ENCODE measurements at places on chromosomes 16 and 17.

DNA sequence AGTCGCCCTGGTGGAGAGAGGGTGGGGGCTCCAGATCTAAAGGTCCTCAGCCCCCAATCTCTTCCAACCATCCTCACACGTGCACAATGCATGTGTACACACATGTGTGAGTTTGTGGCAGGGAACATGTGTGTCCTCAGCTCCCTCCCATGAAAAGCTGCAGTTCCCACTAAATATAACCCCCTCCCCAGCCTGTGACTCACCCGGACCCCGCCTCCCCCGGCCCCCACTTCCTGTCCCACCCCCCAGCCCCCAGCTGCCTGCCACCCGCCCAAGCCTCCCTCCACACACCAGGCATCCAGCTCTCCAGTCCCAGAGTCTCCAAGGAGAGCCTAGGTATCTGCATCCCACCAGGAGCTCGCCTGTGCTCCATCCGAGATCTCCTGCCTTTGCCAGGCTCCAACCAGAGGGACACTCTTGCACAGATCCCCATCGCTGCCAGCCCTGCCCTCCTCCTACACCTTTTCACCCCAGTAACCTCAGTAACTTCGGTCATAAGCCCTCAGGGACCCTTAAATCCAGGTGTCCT, 3.9 kb downstream of the DLG4 start:
- no peak for DNase-seq

GRCh38 chr17:57315061-57316015, 59.0 kb downstream of the MSI2 start:
- no peak for DNase-seq

- peak; percentile 83 for DNase-seq
Observed at GRCh38 chr17:8222630-8223355, 12.4 kb upstream of the AURKB start.

GRCh38 chr17:13158494-13159240, 140.8 kb upstream of the ELAC2 start:
- no peak for DNase-seq

DNA sequence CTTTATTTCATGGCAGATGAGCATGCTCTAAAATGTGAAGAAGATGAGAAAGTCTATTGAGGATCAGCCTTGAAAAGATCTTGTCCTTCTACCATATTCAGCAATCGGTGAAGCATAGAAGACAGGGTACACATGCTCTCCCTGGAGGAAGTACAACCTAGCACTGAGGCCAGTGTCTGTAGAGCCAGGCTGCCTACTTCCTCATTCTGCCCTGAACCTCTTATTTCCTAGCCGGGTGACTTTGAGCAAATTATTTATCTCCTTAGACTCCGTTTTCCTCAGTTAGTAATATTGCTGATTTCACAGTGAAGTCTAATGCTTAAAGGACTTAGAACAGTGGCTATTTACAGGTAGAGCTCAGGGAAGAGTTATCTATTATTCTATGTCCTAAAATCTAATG, 58.4 kb downstream of the TMEM100 start:
- no peak for DNase-seq

GRCh38 chr17:60529806-60530205, 3.8 kb upstream of the APPBP2 start:
- no peak for DNase-seq

DNA sequence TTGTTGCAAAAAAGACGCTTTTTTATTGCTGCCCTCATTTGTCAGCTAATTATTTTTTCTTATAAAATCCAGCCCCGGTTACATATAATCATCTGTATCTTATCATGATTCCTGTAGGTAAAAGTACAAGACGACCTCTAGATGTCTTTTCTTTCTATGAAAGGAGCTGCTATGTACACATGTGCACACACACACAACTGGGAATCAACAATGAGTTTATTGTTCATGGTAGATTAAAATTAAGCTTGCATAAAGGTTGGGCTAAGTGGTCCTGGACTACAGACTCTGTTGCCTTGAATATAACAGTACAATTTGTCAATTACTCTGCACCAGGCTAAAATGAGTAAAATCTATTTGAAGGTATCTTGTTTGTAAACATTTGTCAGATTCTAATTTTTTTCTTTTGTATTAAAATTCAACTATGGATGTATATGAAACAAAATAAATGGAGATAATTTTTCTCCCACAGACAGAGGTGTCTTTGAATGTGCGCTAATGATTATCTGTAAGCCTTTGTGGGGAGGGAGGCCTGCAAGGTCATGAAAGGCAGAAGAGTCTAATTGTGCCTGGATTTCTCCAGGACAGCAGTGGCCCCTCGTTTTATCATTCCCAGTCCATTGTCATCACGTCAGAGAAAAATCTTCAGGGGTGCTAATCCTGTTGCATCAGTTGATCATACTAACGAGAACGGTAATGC, 13.4 kb downstream of the C17orf58 start:
- DNase-seq: no peak

GRCh38 chr16:14172200-14172809, 101.2 kb downstream of the MRTFB start:
- no peak for DNase-seq

DNA sequence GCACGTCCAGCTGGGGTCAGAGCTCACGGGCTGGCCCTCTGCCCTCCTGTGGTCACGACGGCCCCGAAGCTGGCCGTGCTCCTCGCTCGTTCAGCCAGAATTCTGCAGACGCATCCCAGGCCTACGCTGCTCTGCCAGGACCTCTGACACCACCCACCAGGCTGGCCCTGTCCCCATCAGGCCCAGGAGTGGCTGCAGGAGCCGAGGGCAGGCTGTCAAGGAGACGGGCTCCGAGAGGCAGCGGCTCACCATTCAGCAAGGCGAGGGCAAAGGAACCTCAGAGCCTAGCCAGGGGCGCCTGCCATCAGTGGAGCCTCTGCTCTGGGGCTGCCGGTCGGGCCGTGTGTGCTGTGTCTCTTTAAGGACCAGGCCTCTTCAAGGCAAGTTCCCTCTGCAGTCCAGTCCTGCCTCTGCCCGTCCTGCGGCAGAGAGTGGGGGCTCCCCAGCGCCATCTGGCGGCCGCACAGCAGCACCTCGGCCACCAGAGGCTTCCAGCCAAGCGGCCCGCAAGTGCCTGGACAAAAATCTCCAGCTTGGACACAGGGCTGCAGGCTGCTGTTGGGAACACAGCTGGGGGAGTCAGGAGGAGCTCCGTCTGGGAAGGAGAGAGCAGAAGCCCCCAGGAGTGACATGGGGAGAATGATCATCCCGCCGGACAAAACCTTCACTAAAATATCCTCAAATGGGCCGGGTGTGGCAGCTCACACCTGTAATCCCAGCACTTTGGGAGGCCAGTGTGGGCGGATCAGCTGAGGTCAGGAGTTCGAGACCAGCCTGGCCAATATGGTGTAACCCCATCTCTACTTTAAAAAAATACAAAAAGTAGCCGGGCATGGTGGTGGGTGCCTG, 7.4 kb upstream of the ABR start:
- DNase-seq: peak; percentile 52

DNA sequence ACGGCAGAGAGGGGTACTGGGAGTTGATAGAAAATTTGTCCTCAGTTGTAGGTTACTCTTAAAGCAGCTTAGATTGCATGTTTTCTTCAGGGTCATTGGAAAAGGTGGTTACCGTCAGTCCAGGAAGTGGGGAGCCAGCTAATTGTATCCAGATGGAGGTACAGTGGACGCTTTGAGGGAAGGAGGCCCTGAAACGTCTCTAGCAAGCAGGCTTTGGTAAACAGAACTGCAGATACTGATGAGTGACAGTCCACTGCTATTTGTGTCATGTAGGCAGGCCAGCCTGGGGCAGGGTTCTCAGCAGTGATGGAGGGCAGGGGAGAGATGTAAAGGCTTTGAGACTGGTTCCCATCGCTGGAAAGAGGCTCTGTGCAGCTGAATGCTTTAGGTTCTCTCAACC, 30.2 kb upstream of the ST6GALNAC1 start:
- DNase-seq: no peak

- DNase-seq: no peak
Observed at GRCh38 chr17:42078396-42079043, 19.8 kb downstream of the ZNF385C start.

DNA sequence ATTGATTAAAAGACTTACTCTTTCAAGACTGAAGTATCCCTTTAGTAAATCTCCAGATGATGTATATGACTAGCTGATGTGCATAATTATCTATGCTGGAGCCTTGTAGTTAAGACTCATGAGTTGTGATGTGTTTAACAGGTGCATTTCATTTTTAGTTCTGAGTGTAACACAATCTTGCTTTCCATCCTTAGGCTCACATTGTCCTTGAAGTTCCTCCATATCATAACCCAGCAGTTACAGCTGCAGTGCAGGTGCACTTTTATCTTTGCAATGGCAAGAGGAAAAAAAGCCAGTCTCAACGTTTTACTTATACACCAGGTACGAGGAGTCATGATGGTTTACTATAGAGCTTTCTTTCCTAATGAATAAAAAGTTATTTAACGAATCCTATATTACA, 52.9 kb downstream of the ESRP2 start:
- DNase-seq: no peak

- no peak for DNase-seq
Observed at GRCh38 chr16:52466994-52467393, 79.9 kb downstream of the TOX3 start.

- peak; percentile 91 for DNase-seq
Observed at GRCh38 chr16:70438969-70439862, at the start of gene ST3GAL2. Gene ST3GAL2 (minus strand): TSS chr16:70439100. CDS start chr16:70398530, 40,570 bp downstream.

DNA sequence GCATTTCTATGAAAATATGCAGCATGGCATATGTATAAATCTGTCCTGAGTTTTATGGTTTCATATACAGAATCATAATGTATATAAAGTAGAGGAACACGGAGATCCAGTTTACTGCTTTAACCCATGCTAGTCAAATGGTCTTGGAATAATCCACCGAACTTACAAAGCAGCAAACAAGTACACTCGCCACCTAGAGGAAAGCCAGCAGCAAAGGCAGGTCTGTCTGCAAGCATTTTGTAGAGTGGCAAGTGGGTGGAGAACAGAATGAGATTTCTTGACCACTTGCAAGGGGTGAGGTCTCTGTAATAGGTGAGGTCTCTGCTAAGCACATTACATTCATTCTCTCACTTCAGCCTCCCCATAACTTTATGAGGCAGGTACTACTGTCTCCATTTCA, 308.3 kb downstream of the CA10 start:
- no peak for DNase-seq

GRCh38 chr16:7585705-7586104, 253.1 kb downstream of the RBFOX1 start:
- DNase-seq: no peak

DNA sequence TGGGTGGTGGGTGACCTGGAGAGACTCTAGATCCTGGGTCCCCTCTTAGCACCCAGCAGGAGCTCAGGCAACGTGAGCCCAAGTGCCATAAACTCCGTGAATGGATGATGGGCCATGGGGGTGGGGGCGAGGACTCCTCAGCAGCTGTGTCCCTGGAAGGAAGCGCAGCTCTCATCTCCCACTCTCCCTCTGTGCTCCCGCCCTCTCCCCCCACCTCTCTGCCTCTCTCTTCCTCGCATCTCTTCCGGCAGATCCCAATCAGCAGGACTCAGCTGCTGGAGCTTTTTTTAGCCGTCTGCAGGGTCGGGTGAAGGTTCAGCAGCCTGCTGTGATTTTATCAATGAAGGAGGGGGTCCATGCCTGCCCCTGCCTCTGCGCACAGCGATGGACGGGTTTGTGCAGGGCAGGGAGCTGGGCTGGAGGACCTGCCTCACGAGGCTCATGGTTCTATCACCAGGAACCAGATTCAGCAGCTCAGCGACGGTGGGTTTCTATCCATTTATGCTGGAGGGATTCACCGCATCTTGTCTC, 8.3 kb downstream of the CCR7 start:
- DNase-seq: no peak

GRCh38 chr16:74999219-74999608, 390 bp downstream of the ZNRF1 start:
- DNase-seq: peak; percentile 38

DNA sequence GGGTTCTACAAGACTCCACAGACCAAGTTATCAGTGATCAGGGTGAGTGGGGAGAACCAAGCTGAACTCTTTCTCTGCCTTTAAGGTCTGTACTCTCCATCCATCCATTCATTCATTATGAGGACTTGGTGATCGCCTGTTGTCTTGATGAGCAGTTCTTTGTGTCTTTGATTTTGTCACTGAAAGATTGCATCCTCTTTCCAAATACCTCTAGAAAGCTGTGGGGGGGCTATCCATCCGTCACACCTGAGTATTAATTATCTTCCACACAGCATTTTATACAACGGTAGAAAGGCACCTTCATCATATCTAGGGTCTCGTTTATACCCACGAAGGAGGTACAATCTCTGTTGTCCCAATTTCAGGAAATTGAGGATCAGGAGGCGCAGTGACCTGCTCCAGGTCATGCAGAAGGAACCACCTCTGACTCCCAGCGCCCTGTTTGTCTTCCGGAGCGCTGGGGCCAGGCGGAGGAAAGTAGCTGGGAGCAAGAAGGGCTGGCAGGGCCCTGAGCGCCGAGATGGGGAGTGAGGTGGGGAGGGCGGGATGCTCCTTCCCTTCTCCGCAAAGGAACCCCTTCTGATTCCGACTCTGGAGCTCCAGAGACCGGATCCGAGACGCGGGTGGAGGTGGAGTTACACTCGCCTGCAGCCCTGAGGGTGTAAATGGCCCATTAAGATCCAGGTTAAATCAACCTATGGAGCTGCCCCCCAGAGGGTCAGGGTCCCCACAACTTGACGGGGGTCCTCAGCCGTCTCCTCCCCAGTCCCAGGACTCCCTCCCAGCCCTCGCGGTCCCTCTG, 605 bp upstream of the ABAT start:
- DNase-seq: no peak

DNA sequence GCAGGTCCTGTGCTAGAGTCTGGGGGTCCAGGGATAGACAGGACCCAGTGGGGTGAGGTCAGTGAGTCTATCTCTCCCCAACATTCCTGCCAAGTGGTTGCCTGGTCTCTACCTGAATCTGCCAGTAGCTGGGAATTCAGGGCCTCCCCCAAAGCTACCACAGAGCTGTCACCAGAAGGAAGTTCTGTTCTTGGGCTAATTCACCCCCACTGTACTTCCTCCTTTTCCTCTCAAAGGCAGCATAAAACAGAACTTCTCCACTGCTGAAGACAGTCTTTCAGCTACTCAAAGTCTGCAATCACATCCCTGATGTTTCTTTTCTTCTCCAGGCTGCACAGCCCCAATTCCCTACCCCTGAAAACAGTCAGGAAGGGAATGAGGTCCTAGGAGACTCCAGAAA, 8.7 kb downstream of the CAMTA2 start:
- DNase-seq: no peak

- no peak for DNase-seq
Observed at GRCh38 chr17:77423589-77424451, 283.1 kb downstream of the SEC14L1 start.

DNA sequence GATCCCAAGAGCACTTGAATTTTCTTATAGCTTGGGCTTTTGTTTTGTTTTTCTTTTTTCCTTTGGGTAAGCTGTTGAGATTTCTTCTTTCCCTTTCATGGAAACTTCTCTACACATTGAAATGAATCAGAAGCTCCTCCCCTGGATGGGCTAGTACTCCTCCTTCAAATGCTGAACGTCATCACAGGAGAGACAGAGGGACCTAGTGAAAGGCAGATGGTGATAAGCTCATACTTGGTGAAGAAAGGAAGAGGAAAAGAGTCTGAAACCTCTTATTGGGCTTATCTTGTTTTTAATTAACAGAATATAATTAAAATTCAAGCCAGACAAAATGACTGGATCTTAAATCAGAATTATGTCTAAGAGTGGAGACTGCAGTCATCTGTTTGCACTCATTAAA, 147.3 kb downstream of the SNX11 start:
- DNase-seq: no peak
